ENCODE measurements at places on chromosomes 4 and X. TPM values are rescaled to one million over a fixed set of nuclear protein-coding genes. Genes with fewer than 3 reads are reported as not detected.

DNA sequence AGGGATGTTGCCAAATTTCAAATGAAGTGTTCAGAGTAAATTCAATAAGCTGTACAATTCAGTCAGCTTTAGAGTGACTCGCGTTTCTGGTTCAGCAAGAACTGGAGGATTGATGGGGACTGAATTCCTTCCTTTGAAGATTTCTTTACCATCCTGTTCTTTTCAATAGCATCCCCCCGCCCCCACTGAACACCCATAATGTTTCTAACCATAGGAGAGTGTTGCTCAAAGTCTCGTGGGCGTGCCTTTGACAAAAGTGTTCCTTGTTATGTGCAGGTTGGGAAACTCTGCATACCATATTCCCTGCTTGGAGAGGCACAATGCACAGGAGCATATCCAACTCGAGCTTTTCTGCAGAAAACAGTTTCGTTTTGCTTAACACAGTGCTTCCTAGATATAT lies 323.5 kb upstream of the CASK start:
- no peaks in the 10 kb centered on the region for H3K36me3 ChIP-seq
- no peaks in the 10 kb centered on the region for H3K4me1 ChIP-seq
- no peaks in the 10 kb centered on the region for H3K27me3 ChIP-seq
- no peak for DNase-seq

DNA sequence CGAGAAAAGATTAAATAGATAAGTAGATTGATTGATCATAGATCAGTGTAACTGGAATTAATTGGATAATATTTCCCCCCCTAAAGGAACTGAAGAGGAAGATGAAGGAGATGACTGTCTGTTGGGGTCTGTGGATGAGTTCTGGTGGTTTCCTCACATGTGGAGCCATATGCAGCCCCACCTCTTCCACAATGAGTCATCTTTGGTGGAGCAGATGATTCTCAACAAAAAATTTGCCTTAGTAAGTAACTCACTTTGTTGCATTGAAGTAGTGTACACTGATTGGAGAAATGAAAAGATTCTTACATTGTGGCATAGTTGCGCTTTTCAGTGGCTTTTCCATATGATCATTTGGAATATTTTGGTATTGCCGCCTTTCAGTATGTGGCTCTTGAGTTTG lies 80.4 kb downstream of the NDST3 start:
- peaks cover 11% of the 10 kb centered on the region for H3K4me1 ChIP-seq
- H3K27ac ChIP-seq, result no peak overlapping the region
- no peaks in the 10 kb centered on the region for H3K36me3 ChIP-seq

The SPANXC gene
- total RNA-seq, result not detected

The C4orf36 gene
- total RNA-seq, result not detected

The SPANXB1 gene
- total RNA-seq, result not detected

DNA sequence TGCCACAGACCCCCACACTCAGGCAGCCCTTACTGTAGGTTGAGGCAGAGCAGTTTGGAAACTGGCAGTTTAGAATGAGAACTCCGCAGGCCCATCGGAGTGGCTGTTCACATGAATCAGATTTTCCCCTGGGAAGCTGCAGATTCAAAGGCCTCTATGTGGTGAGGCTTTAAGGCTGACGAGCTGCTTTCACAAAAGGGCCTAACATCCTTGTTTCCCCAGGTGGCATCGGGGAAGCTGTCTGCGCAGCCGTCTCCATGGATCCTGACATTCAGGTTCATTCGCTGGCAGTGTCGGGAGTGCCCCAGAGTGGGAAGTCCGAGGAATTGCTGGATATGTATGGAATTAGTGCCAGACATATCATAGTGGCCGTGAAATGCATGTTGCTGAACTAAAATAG lies 33.7 kb downstream of the TKTL1 start:
- H3K27ac ChIP-seq, result no peak overlapping the region
- no peaks in the 10 kb centered on the region for H3K4me1 ChIP-seq
- H3K27me3 ChIP-seq, result no peaks in the 10 kb centered on the region

DNA sequence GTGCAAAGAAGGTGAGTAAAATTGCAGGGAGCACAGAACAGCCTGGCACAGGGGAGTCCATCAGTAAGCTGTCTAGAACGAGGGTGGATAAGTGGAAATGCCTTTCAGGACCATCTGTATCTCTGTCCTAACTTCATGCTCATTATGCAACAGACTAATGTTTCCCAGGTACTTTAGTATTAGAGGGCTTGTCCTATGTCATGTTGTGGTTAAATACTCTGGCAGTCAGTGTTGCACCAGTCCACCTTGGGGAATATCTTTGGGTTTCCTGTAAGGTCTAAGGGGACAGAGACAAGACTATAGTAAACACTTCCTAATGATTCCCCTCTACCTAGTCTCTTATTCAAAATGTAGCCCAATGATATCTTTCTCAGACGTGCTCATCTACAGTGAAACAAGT lies 21.3 kb downstream of the NOCT start:
- H3K4me1 ChIP-seq, result peaks cover 32% of the 10 kb centered on the region
- no peak for DNase-seq
- no peak overlapping the region for H3K27ac ChIP-seq
- H3K36me3 ChIP-seq, result 0 out of 2 replicates have a peak, but pooled peaks cover 7% of the 10 kb centered on the region

- H3K4me3 ChIP-seq, result peak overlapping the region; percentile 69
- H3K27me3 ChIP-seq, result peaks cover 55% of the 10 kb centered on the region
- no peaks in the 10 kb centered on the region for H3K36me3 ChIP-seq
- no peak overlapping the region for H3K27ac ChIP-seq
Measured at GRCh38 chr4:127781300-127782024, 660 bp upstream of the HSPA4L start.

DNA sequence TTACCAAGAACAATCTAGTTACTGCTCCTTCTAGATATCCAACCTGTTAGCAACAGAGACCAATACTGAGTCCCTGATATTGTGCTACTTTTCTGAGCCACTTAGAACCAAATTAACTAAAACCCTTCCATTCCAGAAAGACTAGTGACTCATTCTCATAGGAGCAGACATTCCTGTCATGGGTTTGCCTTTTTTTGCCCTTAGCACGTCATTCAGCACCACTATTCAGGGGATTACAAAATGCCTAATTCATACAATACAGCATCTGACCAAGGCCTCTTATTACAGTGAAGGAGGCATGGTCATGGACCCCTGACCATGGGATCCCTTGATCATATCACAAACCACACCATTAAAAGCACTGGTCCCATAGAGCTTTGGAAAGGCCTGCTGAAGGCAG lies 123.8 kb upstream of the CXCL13 start:
- no peaks in the 10 kb centered on the region for H3K4me1 ChIP-seq
- H3K27ac ChIP-seq, result no peak overlapping the region
- H3K4me3 ChIP-seq, result no peak overlapping the region
- DNase-seq, result no peak
- H3K27me3 ChIP-seq, result no peaks in the 10 kb centered on the region
- no peaks in the 10 kb centered on the region for H3K36me3 ChIP-seq

The NAP1L3 gene
- 54.9 TPM for total RNA-seq
